ENCODE measurements at places on chromosomes 16 and 17.

- no peak for DNase-seq
Measured at GRCh38 chr17:72338847-72339790, 218.3 kb downstream of the SOX9 start.

GRCh38 chr17:18987230-18987610 is 17.3 kb downstream of the FAM83G start:
- DNase-seq = no peak

- no peak for DNase-seq
Measured at GRCh38 chr16:4091240-4092012, 24.8 kb downstream of the ADCY9 start.

- DNase-seq = no peak
Measured at GRCh38 chr17:68514831-68515635, 2.8 kb downstream of the PRKAR1A start.

GRCh38 chr16:76081967-76082366 is 195.2 kb upstream of the CNTNAP4 start:
- no peak for DNase-seq

GRCh38 chr17:37054894-37055293 is 106.1 kb downstream of the AATF start:
- DNase-seq = no peak
